ENCODE measurements at places on chromosomes 3 and 15.

GRCh38 chr3:32498252-32498651 lies 4.4 kb downstream of the CMTM6 start:
- DNase-seq: no peak

DNA sequence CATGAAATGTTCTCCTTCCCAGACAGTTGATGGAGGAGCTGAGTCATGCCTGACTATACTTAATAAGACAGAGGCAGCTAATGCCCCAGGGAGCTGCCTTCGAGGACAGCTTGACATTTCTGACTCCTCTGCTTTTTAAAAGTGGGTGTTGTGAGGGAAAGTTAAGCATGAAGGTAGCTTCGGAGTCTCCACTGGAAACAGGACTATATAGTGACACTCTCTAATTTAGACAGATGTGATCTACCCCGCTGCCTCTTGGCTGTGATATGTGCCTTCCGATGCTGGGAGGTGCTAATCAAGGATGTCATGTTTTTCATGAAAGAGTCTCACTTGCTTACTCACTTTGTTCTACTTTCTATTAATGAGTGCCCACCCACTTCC lies 72.7 kb downstream of the IL1RAP start:
- no peak for DNase-seq

DNA sequence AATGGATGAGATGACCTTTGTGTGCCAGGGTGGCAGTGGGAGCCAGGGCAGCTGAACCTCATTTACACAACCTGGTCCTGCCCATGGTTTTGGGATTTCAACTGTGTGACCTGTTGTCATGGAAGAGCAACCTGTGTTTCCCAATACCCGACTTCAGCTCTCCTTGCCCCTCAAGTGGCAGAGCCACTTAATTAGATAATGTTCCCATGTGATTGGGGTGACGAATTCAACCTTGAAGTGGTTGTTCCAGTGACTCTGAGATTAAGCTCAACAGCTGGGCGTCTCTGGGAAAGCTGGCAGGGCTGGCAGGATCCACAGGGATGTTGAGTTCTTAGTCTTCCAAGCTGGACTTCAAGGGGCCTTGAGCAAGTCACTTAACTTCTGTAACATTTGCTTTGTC lies 71.0 kb downstream of the THSD4 start:
- DNase-seq: no peak

DNA sequence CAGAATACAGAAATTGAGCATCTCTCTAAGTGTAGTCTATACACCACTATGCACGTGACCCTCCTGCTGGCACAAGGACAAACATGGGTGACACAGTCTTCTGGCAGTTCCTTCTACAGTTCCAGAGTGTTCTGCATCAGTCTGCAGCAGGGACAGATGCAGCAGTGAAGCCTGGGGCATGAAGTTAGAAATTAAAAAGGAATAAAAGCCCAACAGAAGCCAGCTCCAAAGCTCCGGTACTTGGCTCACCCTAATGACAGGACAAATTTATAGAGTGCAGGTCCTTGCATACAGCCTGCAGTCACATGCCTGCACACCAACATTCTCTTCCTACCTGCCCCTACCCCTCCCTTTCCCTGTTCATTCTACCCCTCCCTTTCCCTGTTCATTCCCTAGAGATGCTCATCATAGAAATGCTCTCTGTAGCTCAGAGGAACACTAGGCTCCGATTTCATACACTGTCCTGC lies 15.0 kb downstream of the UACA start:
- no peak for DNase-seq

- no peak for DNase-seq
These were observed 15.4 kb downstream of the PTX3 start for GRCh38 chr3:157452097-157452496.

DNA sequence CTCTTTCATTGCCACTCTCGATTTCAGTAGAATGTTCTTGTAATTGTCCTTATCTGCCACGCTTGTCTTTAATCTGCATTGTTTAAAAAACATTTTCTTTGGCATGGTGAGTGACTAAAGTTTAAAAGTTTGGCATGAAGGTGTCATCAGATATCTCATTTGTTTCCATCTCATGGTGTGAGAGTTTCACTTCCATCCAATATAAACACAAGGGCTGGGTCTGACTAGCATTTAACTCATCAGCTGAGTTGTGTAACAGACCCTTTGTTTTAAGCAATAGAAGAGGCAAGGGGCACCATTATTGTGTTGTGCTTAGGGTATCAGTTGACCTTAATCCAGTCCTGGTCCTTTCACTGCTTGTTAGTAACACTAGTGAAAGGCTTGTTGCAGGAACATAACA lies 49.9 kb upstream of the IL12A start:
- no peak for DNase-seq

- no peak for DNase-seq
These were observed 406.8 kb upstream of the ZNF385D start for GRCh38 chr3:22157848-22158247.

DNA sequence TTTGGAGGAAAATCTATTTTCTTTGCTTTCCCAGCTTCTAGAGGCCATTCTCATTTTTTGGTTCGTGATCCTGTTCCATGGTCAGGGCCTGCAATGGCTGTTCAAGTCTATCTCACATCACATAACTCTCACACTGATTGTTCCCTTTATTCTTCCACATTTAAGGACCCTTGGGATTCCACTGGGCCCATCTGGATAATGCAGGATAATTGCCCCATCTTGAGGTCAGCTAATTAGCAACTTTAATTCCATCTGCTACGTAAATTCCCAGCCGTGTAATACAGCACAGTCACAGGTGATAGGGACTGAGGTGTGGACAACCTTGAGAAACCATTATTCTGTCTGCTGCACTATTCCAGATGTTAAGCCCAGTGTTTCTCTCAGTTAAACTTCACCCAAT lies 311.6 kb upstream of the CNTN4 start:
- no peak for DNase-seq

- DNase-seq: no peak
These were observed 3.6 kb upstream of the OR4F6 start for GRCh38 chr15:101799665-101800064.

GRCh38 chr3:45554006-45554666 lies 40.4 kb upstream of the LIMD1 start:
- no peak for DNase-seq

- DNase-seq: no peak
These were observed 15.4 kb downstream of the TMOD3 start for GRCh38 chr15:51844747-51845426.

DNA sequence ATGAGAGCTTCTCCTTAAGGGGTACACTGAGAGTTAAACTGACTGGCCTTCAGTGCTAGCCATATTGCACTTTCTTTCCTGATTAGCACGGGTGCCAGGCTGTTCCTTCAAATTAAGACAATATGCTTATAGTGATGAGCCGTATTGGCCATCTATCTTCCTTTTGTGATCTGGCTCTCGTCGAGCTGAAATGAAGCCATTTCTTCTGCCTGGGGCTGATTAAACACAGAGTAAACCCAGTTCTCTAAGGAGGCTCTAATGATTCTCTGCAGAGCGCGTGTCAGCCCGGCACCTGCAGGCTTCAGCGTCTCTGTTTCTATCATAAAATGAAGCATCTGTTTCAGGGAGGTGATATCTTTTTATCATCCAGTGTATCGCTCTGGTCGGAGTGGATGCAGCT lies 107.5 kb upstream of the NR2F2 start:
- DNase-seq: no peak

DNA sequence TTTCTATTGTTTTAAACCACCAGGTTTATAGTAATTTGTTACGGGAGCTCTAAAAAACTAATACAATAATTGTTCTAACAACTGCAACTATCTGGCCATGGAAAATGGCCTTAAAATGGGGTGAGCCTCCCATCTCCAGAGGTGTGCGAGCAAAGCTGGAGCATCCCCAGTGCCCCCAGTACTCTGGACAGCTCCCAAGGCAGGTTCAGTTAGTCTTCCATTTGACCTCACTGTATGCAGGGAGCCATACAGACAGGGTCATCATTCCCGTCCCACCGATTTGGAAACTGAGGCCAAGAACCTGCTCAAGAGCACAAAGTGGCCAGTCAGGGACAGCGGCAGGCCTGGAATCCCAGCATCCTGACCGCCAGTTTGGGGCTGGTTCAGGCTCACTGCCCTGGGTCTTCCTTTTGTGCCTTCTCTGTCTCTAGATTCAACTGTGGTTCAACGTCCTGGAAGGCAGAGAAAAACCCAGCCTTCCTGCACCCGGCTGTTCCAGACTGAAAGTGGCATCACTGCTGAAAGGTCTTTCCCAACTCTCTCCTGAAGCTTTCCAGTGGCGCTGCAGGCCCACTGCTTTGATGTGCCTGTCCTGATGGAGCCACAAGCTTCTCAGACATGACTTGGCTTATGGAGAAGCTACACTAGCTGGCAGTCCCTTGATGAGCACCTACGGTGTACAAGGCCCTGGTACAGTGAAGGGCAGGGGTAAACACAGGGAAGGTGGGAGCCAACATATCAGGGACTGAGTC lies 76.6 kb upstream of the LINGO1 start:
- no peak for DNase-seq

- DNase-seq: no peak
These were observed 9.4 kb downstream of the TP53BP1 start for GRCh38 chr15:43483297-43484128.

GRCh38 chr3:128623762-128624176 lies 26.8 kb downstream of the RPN1 start:
- no peak for DNase-seq

GRCh38 chr15:99511866-99512661 lies 53.7 kb upstream of the MEF2A start:
- no peak for DNase-seq

- no peak for DNase-seq
These were observed 1234.7 kb downstream of the ROBO2 start for GRCh38 chr3:78274475-78275065.

GRCh38 chr3:54822206-54822605 lies 105.7 kb downstream of the LRTM1 start:
- DNase-seq: no peak

- DNase-seq: no peak
These were observed 30.3 kb downstream of the TCF12 start for GRCh38 chr15:56948764-56949101.

DNA sequence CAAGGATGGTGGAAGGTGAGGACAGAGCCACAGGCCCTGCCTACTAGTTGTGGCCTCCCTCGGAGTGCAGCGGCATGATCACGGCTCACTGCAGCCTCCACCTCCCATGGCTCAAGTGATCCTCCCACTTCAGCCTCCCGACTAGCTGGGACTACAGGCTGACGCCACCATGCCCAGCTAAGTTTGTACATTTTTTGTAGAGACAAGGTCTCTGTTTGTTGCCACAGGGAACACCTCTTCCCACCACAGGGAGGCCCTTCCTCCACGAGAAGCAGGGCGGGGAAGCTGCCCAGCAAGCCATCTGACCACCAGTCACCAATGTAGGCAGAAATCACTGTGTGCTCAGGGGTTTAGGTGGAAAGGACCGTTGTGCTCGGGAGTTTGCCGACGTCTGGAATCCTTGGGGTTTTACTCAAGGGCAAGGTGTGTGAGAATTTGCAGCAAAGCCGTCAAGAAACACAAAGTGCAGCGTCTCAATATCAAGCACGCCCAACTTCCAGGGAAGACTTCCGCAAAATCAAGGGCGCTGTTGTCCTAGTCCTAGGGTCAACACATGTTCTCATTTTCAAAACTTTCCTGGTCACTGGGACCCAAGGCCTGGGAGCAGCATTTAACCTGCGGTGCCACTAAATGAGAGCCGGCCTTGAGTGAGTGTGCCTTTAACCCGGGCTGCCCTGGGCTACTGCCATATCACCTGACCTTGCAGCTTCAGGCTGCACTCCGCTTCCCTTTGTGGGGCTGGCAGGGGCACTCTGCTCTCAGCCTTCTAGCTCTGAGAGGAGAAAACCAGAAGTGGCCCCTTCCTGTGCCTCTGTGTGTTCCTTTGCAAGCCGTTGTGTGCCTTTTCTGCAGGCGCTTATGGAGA lies 65.7 kb downstream of the SLC12A8 start:
- DNase-seq: no peak

DNA sequence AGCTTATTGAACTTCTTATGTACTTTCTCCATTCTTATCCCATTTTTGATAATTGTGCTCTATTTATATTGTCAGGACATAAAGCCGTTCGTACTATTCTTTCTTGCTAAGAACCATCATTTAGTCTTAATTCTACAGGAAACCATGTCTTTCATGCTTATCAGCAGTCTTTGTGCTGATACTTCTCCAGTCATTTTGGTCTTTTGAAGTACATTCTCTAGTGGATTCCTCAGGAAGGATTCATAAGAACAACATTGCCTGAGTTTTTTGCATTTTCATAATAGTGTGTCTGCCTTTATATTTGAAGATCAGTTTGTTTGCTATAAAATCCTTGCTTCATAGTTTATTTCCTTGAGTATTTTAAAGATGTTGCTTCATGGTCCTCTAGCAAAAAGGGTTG lies 126.6 kb upstream of the NEO1 start:
- no peak for DNase-seq

DNA sequence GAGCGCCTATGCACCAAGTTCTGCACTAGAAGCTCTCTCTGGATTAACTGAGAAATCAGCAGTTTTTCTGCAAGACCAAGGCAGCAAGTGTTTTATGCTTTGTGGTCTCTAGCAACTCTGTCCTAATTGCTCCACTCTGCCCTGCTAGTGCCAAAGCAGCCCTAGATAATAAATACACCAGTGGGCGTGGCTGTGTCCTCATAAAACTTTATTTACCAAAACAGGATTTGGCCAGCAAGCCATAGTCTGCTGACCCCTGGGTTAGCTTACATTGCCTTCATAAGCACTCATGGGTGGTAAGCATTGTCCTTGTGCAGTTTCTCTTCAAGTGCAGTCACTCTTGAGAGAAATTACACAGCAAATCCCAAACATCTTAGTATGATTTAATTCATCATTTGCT lies 30.7 kb upstream of the SLC24A5 start:
- DNase-seq: no peak

DNA sequence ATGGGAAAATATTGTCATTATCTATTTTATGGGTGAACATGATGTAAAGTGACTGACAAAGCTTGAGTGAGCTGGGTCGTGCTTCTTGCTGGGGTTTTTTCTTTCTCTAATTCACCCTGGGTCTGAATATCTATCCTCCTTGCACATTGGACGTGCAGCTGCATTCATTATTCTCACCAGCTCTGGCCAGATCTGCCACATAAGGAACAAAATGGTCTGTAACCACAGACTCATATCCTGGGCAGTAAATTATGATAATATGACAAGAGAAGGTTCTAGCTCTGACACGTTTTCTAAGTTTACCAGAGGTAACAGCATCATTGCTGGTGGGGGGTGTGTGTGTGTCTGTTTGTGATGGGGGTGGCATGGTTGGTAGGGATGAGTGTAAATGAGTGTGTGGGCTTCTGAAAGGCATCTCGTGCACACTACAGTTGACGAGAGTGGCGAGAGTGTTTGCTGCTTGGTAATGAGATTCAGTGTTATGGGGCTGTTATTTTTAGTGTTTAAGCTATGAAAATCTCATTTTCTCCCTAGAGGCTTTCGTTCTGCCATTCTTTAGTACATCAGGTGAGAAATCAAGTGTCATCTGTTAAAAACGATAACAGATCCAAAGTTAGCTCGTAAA lies 418.4 kb downstream of the PDCD6IP start:
- no peak for DNase-seq

GRCh38 chr3:157718800-157719199 lies 215.6 kb upstream of the VEPH1 start:
- DNase-seq: no peak

DNA sequence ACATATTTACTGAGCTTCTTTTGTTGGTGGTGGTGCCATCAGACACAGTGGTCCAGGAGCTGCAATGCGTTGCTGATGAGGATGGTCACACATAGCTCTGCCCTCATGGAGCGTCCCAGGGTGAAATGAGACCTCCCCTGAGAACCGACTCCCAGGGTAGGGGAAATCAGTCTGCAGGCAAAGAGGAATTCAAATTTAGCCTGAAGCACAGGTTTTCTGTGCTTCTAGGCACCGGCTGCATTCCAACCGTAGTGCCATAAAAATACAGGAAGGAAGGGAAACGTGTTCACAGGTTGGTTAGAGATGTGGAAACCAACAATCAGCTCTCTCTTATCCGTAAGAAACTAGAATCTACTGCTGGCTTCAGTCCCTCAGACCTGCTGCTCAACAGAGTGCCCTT lies 19.2 kb downstream of the SMAD3 start:
- no peak for DNase-seq
